ENCODE measurements at places on chromosomes 1 and 21. TPM values are rescaled to one million over a fixed set of nuclear protein-coding genes. Genes with fewer than 3 reads are reported as not detected.

The PERM1 gene
- not detected for total RNA-seq

The CDCP2 gene
- not detected for total RNA-seq

The CD1E gene
- total RNA-seq: not detected

The BGLAP gene
- not detected for total RNA-seq

The MAP1LC3C gene
- 1.2 TPM for total RNA-seq

The WNT3A gene
- not detected for total RNA-seq

The ADCY10 gene
- total RNA-seq: not detected

The FRRS1 gene
- total RNA-seq: 11.1 TPM

The SMIM1 gene
- total RNA-seq: not detected

The VCAM1 gene
- not detected for total RNA-seq

The TEX38 gene
- not detected for total RNA-seq

The PPFIA4 gene
- 0.89 TPM for total RNA-seq

The PLA2G2F gene
- total RNA-seq: not detected

The WARS2 gene
- 3.5 TPM for total RNA-seq

The DYRK3 gene
- 21.9 TPM for total RNA-seq

The SDE2 gene
- total RNA-seq: 40.2 TPM

The OLFML2B gene
- total RNA-seq: 56.0 TPM

The KRTAP21-2 gene
- total RNA-seq: not detected

The AMPD1 gene
- not detected for total RNA-seq

The SYPL2 gene
- not detected for total RNA-seq

The IL19 gene
- total RNA-seq: not detected

The TSPAN1 gene
- total RNA-seq: 52.1 TPM

The AADACL3 gene
- not detected for total RNA-seq

The TBX19 gene
- not detected for total RNA-seq

The RGS8 gene
- not detected for total RNA-seq

The LPAR3 gene
- not detected for total RNA-seq

The CLCA4 gene
- total RNA-seq: not detected

The DRAXIN gene
- not detected for total RNA-seq

The SLC2A5 gene
- 6.4 TPM for total RNA-seq

The RGS13 gene
- not detected for total RNA-seq

The EPB41 gene
- total RNA-seq: 112 TPM

The SPATA46 gene
- not detected for total RNA-seq

The NUAK2 gene
- total RNA-seq: 3.1 TPM

The GBP5 gene
- 1.3 TPM for total RNA-seq

The SLAMF9 gene
- total RNA-seq: not detected

The OR10Z1 gene
- not detected for total RNA-seq

The NFIA gene
- 16.8 TPM for total RNA-seq

The C8A gene
- not detected for total RNA-seq

The LRRC71 gene
- 2.2 TPM for total RNA-seq

The INTS7 gene
- 28.3 TPM for total RNA-seq

The NPR1 gene
- 39.7 TPM for total RNA-seq

Measured in stomach (tissue), 19 donors.